ENCODE measurements at places on chromosomes 5 and 9. TPM values are rescaled to one million over a fixed set of nuclear protein-coding genes. Genes with fewer than 3 reads are reported as not detected.

The PIP5KL1 gene
- 0.74 TPM for polyA plus RNA-seq

The DNAH5 gene
- polyA plus RNA-seq = 0.34 TPM

The GEMIN5 gene
- polyA plus RNA-seq = 6.0 TPM

The ISL1 gene
- 1.2 TPM for polyA plus RNA-seq

The FOXD4L3 gene
- polyA plus RNA-seq = not detected

The NELFB gene
- 36.1 TPM for polyA plus RNA-seq
